Activated CD4-positive, CD25-positive, alpha-beta regulatory T cell (primary cell): ENCODE measurements at places on chromosomes 1 and 21.

DNA sequence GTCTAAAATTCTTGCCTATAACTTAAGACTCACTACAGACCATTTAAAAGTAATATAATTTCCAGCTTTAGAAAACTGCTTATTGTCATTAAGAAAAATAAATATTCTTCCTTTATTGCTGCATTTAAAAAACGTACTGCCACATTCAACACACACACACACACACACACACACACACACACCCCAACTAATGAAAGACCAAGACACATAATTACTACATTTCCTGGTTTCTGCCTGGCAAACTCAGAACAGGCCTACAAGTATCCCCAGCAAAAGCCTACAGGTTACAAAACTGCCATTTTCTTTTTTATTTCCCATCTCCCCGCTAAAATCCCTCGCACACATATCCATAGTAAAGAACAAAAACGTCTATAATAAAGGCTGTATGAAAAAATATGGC, 1.5 kb downstream of the DENND2C start:
- no peak for DNase-seq

- DNase-seq, result no peak
These were observed 5.4 kb downstream of the PAX7 start for GRCh38 chr1:18635891-18636595.

DNA sequence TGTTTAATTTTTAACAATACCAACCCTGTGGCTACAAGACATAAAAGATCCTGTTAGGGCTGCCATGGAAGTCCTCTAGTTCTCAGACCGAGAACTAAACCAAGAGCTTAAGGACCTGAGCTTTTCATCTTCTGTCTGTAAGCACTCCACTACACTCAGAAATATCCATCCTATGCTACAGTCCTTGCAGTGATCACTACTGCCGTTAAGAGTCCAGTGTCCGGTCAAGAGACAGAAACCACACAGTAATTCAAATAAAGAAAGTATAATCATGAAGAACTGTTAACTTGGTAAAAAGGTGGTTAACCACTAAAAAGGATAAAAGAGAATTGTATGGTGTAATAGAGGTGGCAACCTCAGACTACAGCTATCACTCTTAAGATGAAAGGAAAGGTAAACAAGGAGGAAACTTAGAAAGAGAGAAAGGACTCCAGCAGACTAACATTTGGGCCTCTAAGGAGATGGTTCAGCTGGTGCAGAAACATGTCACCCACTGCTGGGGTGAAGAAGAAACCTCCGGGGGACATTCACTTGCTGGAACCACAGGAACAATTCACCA, 22.1 kb upstream of the PRDX6 start:
- no peak for DNase-seq

DNA sequence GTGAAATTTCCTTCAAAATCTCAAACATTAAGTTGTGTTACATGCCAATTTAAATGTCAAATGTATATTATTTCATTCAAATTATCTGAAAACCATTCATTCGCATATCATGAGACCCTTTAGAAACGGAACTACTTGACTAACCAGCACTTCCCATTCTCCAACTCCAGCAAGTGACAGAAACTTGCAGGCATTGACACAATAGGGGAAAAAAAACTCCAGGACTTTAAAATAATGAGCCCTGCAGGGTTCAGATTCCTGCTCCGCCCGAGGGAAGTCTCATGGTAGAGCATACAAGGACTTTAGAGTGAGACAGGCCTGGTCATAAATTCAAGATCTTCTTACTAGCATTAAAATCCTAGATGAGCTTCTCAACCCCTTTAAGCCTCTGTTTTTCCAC, 138.9 kb downstream of the NR5A2 start:
- DNase-seq, result no peak

DNA sequence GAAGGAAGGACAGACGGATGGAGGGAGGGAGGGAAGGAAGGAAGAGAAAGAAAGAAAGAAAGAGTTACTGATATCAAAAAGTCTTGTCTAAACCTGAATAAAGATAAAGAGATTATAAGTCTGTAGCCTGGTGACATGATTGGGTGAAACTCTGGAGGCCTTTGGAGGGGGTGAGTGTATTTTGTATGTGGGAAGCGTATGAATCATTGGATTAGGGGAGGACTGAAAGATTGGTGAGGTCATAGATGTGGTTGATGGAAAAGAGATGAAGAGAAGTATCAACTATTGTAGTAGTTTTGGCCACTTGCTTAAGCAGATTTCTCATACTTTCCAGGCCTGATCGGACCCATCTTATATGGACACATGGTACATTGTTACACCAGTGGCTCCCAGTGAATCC, 11.5 kb upstream of the KCNJ6 start:
- DNase-seq, result no peak

DNA sequence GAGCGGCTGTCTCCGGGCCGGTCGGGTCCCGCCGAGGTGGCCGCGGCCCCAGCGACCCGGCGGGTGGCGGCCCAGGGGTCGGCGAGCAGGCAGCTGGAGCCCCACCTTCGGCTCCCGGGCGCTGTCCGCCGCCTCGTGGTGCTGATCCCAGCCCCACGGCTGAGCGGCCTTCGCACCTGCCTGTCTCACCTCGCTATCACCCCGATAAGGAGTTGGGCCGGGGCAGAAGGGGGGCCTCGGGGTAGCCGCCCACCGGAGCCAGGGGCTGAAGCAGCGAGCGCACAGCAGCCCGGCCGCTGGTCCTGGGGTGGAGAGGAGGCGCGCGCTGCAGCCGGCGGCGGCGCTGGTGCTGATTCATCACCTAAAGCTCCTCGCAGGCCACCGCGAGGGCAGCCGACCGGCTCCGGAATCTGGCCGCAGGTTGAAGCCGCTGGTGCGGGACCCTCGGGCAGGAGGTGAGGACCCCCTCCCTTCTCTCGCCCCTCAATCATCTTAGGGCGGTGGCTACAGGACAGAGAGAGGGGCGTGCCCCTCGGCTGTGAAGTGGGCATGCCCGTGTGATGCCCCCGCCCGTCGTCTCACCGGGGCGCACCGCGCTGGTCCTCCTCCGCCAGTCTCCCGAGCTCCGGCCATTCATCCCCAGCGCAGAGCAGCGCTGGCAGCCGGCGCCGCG, 575 bp downstream of the TRIM67 start:
- DNase-seq, result no peak

DNA sequence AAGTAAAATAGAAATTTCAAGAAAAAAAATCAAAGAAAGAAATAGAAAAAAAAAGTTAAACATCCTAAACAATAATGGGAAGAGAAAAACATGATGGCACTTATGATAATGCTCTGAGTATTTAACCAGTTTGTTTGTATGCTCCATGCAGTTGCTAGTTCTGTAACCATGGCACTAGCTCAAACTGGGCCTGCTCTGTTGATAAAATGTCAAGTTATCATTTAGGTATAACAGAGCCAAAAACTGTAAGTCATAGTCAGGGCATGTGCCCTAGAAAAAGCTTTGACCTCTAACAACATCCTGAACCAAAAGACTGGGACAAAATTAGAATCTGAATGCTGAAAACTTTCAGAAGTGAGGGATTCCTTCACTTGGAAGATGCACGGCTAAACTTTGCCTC, 148.9 kb downstream of the KCNT2 start:
- no peak for DNase-seq

DNA sequence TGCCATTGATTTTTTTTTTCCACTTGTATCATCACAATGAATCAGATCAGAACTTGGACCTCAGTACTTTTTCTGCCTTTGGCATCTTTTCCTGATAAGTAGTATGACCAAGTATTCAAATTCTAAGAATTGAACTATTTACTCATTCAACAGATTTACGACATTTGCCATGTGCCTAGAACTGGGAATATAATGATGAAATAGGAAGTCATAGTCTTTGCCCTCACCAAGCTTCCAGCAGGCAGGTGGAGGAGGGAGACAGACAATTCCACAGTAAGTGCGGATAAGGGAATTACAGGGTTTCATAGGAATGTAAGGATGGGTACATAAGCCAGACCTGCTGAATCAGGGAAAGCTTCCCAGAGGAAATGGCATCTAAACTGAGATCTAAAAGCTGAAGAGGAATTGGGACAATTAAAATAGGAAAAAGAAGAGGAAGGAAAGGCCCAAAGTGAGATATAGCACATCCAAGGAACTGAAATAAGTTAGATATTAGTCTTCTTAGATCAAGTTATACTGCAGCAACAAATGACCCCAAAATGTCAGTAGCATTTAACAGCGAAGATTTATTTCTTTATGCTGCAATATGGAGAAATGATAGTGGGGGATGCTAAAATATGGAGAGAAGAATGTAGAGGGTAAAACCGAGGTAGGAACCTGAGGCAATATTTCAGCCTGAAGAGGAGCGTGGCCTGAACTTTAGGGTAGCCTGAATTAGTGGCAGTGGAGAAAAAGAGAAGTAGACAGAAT, 5.3 kb upstream of the DDX59 start:
- no peak for DNase-seq

- no peak for DNase-seq
These were observed 298.9 kb downstream of the DPYD start for GRCh38 chr1:97621955-97622354.

DNA sequence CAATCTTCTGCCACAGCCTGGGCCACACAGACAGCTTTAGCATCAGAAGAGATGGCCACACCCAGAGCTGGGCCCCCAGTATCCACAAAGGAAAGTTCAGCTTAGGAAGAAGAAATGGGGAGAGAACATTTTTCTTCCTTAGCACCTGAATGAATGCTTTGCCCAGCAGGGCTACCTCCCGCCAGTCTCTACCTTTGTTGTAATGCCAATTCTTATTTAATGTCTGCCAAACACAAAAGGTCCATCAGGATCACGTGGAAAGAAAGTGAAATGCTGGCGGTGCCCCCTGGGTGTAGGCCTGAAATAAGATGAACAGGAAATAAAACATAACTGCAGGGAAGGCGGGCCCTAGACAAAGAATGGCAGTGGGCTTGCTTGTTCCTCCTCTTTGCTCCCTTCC, 125.6 kb downstream of the CACNA1E start:
- no peak for DNase-seq

- no peak for DNase-seq
These were observed 14.1 kb upstream of the KLHDC7A start for GRCh38 chr1:18466676-18467075.

DNA sequence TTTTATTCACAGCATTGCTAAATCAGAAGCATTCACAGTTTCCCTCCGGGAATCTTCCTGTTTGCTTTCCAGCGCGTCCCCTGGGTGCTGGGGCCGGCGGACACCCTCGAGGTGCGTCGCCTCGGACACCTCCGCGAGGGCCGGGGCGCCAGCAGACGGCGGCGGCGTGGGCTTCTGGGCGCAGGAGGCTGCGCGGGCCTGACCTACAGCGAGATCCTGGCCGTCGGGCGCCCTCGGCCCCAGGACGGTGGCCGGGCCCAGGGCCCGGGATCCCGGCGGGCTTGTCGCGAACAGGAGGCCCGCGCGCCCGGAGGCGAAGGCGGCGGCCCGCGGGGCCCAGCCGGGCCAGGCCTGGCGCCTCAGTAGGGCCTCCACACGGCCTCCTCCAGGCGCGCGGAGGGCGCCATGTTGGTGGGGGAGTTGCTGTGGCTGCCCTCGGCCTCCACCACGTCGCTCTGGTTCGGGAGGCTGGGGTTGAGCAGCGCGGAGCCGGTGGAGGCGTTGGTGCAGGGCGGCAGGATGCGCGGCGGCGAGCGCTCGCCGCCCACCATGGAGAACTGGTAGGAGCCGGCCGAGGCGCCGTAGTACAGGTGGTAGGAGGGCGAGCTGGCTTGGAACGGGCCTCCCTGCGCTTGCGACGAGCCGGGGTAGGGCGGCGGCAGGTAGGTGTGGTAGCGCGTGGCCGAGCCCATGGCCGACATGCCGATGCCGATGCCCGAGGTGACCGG, 123.1 kb downstream of the CLIC6 start:
- DNase-seq, result no peak

GRCh38 chr1:40997096-40997495, 17.6 kb downstream of the CTPS1 start:
- no peak for DNase-seq
